ENCODE measurements at places on chromosomes 11 and 22.

GRCh38 chr11:19164230-19164855, 37.4 kb downstream of the CSRP3 start:
- DNase-seq: no peak

GRCh38 chr11:65695459-65696241, 16.4 kb upstream of the KAT5 start:
- no peak for DNase-seq

- DNase-seq: no peak
Observed at GRCh38 chr11:15093432-15093831, 20.0 kb downstream of the CALCB start.

- no peak for DNase-seq
Observed at GRCh38 chr11:33741806-33742205, 5.6 kb upstream of the CD59 start.

GRCh38 chr11:78767027-78767932, 192.6 kb upstream of the NARS2 start:
- no peak for DNase-seq

GRCh38 chr22:24330636-24331035, 60.0 kb downstream of the SPECC1L start:
- DNase-seq: peak; percentile 70

DNA sequence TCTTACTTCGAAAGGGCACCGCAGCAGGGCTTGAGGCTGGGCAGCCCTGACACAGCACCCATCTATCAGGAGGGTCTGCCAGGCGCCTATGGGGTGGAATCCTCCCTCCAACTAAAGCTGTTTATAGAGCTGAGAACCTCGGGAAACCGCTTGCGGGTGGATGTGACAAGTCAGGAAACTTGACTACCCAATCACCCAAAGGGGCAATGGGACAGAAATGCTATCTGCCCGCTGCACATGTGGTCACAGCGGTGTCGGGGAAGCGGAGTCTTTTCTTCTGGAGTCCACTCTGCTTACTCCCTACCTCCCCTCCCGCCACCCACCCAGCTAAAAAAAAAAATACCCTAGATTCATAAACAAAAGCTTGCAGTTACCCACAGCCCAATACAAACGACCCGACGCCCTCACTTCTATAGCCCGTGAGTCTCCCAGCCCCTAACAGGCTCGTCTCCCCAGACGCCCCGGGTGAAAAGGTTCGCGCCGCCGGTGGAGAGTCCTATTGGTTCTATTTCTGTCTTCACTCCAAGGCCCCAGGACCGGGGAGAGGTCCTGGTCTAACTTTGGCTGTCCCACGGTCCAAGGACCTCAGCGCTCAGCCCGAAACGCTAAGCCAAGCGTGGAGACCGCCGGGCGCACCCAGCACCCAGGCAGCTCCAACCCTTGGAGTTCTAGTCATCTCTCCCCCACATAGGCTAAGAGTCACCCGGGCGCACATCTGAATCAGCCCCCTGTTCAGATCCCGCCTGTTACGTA, 1.4 kb downstream of the TRPC6 start:
- peak; percentile 41 for DNase-seq

DNA sequence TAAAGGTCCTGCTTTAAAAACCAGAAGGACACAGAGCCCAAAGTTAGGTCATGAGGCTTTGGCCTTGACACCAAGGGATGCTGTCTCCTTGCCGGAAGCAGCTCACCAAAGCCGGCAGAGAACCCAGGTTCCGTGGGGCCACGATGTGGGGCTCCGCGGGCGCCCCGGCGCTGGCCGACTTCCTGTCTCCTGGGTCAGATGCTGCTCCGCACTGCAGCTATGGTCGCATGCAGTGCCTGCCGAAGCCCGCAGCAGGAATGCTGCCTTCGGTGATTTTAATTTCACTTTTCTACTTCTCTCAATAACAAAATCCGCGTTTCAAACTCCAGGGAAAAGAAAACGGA, 454 bp upstream of the OTUB1 start:
- peak; percentile 68 for DNase-seq

GRCh38 chr11:2704896-2705606, 5.3 kb upstream of the KCNQ1OT1 start:
- no peak for DNase-seq

DNA sequence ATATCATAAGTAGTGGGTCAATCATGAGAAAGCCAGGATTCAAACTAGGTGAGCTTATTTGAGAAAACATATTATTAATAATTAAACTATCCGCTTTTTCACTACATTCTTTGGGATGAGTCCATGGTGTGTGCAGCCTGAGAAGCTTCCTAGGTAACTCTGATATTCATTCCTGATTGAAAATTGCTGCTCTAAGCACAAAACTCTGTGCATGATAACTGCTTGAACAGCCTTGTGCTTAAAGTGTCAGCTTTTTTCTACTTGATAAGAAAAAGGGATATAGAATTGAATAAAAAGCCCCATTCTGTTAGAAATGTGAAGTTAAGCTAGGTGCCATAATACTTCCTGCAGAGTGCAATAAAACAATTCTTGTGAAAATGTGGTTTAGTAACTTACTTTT, 343.5 kb upstream of the LUZP2 start:
- no peak for DNase-seq

GRCh38 chr22:42275176-42275575, 4.7 kb upstream of the TCF20 start:
- no peak for DNase-seq

- no peak for DNase-seq
Observed at GRCh38 chr11:65445101-65445603, 22.6 kb downstream of the NEAT1 start.

DNA sequence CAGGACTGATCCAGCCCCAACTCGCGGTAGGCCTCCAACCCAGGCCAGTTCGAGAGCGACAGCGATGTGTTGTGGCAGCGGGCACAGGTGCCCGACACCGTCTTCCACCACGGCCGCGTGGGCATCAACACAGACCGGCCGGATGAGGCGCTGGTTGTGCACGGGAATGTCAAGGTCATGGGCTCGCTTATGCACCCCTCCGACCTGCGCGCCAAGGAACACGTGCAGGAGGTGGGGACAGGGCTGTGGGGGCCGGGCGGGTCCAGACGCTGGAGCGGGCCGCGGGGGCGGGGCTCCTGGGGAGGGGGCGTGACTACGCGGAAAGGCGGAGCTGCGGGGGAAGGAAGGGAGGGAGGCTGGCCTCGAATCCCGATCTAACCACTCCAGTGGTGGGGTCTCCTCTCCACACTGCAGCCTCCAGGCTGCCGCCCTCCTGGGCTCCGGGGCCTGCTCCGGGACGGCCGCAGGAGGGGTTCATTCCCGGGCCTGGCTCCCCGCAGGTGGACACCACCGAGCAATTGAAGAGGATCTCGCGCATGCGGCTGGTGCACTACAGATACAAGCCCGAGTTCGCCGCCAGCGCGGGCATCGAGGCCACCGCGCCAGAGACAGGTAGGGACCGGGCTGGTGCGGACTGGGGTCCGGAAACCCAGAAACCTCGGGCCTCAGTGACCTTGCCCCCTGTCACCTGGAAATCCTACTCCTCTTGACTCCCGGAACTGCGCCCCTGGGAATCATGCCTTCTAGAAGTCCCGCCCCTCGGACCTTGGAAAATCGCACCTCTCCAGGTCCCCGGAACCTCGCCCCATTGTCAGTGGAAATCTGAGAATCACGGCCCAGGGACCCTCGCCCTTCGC, 14.9 kb downstream of the TMEM258 start:
- DNase-seq: peak; percentile 65

- DNase-seq: no peak
Observed at GRCh38 chr22:47600791-47601625, 838.6 kb downstream of the TBC1D22A start.

GRCh38 chr11:128470081-128470480, 117.3 kb downstream of the ETS1 start:
- DNase-seq: no peak

DNA sequence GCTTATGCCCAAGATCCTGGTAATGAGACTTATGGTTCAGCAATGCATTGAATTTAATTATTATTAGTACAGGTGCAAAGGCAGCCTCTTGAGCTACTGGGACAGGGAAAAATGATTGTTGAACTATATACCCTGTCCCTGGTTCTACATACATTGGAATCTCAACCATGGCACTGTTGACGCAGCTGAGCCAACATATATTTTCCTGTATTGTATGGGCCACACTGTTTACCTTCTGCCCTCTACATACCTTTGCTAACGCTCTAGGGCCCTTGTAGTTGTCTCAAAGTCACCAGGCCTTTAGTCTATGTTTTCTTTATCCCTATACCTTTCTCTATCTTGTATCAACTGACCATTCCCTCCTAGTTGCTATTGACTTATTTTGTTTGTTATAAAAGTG, 22.6 kb downstream of the KREMEN1 start:
- no peak for DNase-seq

GRCh38 chr11:31870609-31871309, 59.6 kb upstream of the PAX6 start:
- peak; percentile 63 for DNase-seq

- DNase-seq: no peak
Observed at GRCh38 chr22:48199667-48200066, 1437.2 kb downstream of the TBC1D22A start.

- DNase-seq: peak; percentile 86
Observed at GRCh38 chr11:75280227-75280701, 39.7 kb downstream of the TPBGL start.

DNA sequence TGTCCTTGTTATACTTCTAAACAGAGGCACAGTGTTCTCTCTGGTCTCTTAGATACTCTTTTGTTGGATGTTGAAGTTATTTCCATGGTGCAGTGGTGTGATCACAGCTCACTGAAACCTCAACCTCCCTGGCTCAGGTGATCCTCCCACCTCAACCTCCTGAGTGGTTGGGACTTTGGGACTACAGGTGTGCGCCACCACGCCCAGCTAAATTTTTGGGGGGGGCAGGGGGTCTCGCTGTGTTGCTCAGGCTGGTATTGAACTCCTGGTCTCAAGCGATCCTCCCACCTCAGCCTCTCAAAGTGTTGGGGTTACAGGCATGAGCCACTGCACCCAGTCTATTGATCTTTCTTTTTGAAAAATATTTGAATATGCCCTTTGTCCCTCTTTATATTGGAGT, 14.9 kb downstream of the ZNF74 start:
- DNase-seq: no peak

- no peak for DNase-seq
Observed at GRCh38 chr11:6268820-6269219, 9.2 kb downstream of the CCKBR start.

DNA sequence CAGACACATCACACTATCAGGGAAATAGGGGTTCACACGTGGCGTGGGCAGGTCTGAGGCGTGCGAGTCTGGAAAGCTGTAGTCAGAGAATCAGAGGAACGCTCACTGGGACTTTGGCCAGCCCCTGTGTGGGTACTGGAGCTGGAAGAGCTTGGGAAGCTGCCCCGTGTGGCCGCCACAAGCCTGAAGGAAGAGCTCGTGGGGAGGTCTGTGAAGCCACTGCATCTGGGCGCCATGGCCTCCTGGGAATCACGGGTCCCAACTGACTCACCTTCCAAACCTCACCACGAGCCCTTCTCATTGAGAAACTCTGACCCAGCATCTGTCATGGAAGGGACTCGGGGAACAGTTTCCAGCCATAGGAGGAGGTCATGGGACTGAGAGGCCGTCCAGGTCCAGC, 5.9 kb upstream of the MRGPRF start:
- DNase-seq: no peak

DNA sequence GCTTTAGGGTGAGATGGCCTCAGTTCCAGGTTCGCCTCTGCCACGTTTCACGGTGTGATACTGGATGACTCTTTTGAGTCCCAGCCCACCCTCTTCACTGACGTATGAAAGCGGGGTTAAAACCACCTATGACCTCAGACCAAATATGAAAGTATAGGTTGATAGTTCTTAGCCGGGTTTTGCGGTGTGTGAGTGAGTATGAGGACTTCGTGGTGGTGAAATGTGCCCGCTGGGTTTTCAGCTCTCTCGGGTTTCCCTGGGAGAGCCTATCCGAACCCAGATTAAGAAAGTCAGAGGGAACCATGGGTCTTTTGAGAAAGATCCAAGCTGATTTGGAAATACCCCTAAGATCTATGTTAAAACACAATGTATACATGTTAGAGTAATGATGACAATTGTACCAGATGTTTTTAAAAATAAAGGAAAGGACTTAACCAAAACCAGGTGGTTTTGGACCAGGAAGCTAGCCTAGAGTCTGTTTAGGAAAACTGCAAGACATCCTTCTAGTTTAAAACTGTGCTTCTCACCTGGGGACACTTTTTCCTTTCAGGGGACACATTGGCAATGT, 25.8 kb upstream of the ST3GAL4 start:
- no peak for DNase-seq

GRCh38 chr11:2572491-2573239, 127.1 kb downstream of the KCNQ1OT1 start:
- no peak for DNase-seq

DNA sequence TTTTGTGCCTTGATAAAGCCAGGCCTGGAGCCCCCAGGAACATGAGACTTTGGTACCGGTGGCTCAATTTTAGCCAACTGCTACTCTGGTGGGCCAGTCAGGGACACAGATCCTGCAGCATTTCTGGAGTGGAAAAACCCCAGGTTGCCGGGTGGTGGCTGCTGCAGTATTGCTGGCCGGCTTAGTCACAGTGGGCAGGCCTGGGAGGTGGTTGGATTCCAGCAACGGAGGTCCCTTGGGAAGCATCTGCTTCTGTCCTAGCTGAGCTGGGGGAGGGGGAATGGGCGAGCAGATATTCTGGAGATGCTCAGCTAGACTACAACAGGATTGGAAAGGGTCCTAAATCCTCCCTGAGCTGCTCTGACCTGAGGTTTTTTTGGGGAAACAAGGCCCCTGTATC, 31.6 kb upstream of the ACCSL start:
- DNase-seq: no peak

DNA sequence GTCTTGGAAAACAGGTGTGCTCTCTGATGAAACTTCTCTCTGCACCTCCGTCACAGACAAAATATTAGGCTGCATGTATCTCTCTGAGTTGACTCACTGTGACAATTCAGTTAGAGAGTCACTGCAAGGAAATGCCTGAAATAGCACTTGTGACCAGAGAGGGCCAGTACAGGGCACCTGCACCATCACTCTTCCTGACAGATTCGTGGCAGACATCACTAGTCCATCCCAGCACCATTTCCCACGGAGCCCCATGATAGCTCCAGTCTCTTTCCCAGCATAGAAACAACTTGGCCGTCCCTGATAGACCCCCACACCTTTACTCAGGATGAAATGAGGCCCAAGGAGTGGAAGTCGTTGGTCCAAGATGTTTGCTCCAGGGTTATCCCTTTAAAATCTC, 73.3 kb upstream of the ISX start:
- DNase-seq: no peak

DNA sequence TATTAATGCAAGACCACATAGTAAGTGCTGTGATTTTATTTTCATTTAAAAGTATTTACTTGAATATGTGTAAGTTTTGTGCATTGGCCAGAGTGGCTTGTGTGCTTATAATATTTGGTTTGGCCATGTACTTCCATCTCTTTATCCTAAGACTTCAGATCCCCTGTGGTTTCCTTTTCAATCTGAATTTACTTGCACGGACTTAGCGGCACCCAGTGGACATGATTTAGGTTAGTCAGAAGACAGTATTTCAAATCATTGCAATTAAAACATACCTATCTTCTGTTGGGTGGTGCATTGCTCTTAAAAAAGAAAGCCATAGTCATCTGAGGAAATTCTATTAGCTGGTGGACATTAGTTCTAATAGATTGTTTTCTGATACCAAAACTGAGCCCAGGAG, 30.7 kb downstream of the PIWIL4 start:
- peak; percentile 51 for DNase-seq
